Cardiac septum (tissue), 1 donor: ENCODE measurements at places on chromosomes 2 and 18.

GRCh38 chr2:122422384-122422991 lies 667.0 kb downstream of the TSN start:
- DNase-seq: no peak

GRCh38 chr2:172437419-172438341 lies 10.3 kb downstream of the ITGA6 start:
- no peak for DNase-seq

DNA sequence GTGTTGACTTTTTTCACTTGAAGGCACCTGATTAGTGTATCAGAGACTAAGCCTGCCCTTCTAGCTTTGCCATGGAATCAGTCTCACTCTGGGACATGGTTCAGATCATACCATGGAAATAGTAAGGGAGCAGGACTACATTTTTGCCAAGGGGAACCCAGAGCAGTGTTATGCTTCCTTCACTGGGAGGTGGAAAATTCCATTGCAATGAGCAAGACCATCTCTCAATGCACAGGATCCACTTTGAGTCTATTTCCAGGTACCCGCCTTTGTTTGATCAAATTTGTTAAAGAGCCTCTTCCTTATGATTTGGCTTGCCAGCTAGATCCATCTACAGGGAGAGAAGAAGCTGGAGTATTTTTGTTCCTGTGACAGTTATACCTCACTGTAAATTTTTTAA lies 395.8 kb downstream of the MTX2 start:
- DNase-seq: no peak

DNA sequence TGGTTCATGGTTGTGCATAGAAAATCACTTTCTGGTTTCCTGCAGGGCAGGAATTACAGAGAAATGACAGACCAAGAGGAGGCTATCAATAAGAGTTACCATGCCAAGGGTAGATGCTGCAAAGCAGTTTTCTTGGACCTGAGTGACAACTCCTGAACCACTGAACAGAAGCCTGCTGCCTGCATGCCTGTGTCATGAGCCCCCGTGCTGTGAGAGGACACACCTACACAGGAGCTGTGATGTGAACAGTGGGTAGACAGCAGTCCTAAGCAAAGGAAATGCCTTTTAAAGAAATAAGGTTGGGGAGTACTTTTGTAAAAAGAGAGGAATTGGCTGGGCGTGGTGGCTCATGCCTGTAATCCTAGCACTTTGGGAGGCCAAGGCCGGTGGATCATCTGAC lies 54.2 kb upstream of the CREB1 start:
- no peak for DNase-seq

GRCh38 chr2:62382122-62382521 lies 123.9 kb downstream of the TMEM17 start:
- no peak for DNase-seq

DNA sequence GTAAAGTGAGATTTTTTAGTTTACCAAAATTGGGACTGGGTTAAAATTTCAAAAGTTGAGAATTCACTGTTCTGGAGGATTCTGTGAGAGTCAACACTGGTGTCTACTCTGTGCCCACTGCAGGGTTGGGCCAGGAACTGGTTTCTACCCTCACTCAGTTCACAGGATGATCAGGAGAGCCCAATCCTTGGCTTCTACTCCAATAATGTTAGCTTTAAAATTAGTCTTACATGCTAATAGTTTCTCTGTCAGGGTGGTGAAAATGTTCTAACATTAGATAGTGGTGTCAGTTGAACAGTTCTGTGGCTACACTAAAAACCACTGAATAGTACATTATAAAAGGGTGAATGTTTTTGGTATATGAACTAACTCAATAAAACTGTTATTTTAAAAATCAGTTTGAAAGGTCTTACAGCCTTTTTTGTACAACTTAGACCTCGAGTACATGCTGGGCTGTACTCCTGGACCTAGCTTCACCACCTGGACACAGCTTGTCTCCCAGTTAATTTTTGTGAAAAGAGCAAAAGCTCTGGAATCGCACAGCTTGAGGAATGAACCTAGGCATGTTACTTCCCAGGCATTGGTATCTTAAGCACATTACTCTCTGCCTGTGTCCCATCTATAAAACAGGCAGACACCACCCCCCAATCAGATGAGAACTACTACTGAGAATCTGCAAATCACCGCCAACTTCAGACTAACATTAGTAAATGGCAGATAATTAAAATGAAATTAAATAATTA lies 44.4 kb downstream of the ACVR1 start:
- DNase-seq: no peak

DNA sequence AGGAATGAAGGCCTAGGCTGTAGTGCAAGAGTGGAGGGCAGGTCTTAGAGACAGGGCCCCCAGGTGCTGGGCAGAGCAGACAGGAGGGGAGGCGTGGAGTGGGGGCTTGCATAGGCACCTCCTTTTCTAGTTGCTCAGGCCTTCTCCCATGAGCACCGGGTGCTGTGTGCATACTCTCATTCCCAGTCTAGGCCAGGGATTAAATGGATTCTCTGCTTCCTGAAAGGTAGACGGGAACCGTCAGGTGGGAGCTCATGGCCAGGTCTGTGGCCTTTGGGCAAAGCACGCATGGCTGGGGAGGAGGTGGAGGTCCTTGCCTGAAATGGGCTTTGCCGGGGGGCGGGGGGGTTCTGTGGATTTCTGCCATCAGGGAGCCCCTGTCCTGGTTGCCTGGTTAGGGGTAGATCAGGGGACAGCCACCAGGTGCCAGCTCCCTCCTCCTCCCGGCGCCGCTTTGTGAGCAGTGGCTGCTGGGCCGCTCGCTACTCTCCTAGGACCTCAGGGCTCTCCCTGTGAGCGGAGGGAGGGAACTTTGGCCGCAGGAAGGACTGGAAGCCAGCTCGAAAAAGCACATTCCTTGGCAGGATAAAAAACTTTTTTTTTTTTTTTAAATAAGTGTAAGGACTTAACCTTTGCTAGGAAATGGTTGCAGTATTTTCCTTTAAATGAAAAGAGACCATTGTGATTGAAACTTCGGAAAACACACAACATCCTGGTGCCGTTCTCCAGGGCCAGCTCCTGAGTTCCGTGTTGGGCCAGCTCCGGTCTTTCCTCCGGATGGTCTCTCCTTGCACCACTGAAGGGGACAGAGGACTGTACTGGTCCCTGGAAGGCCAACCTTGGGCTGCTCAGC lies 82.8 kb upstream of the HAAO start:
- DNase-seq: peak; percentile 74

DNA sequence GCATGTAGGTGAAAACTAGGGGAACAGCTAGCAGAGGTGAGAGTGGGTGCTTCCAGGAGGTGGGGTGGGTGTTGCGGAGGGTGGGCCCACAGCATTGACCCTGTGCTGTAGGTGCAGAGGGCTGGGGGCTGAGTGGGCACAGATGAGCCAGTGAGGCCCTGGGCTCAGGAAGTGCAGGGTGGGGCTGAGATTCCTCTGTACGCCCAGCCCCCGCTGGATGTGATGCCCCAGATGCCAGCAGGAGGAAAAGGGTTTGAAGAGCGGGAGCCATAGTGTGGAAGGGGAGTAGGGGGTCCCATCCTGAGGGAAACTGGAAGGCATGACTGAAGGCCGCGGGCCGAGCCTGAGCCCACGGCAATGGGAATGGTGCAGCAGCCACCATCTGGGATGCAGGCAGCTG lies 14.1 kb upstream of the OTOS start:
- DNase-seq: peak; percentile 19

DNA sequence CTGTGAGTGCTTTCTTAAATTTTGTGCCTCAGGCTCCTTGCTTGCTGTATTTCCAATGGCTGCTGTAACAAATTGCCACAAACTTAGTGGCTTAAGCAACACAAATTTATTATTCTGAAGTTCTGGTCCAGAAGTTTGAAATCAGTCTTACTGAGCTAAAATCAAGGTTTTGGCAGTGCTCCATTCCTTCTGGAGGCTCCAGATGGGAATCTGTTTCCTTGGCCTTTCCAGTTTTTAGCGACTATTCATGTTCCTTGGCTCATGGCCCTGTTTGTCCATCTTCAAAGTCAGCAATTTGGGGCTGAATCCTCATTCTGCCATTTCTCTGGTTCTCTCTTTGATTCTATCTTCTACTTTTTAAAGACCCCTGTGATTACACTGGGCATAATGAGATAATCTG lies 31.8 kb downstream of the STRADB start:
- no peak for DNase-seq

DNA sequence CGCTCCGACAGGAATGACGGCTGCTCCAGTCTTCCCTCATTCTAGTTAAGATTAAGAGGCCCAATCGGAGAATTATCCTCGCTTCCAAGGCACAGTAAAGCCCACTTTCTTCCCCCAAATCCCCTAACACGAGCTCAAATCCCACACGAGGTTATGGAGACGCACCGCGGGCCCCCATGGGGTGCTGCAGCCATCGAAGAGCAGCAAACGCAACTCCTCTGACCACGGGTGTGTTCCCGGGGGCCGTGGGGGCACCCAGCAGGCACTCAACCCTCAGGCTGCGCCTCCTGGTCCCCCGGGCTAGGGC lies 446 bp downstream of the COPS9 start:
- no peak for DNase-seq

DNA sequence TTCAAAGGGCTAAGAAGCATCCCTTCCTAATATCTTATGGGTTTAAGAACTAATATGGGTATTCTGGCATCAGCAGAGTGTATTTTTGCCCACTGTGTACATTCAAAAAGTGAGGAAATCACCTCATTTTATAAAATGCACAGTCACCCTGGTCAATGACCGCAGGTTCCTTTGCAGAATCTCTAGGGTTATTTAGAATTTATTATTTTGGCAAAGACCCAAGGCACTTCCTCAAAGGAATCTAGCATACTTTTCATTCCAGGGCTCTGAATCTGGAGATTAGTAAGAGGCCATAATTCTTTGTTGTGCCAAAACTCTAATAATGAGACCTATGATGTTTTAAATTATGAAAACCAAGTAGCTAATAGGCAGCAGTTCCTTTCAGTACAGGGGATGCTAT lies 27.2 kb upstream of the CDH2 start:
- DNase-seq: no peak

GRCh38 chr2:188345020-188345419 lies 53.3 kb downstream of the GULP1 start:
- no peak for DNase-seq

DNA sequence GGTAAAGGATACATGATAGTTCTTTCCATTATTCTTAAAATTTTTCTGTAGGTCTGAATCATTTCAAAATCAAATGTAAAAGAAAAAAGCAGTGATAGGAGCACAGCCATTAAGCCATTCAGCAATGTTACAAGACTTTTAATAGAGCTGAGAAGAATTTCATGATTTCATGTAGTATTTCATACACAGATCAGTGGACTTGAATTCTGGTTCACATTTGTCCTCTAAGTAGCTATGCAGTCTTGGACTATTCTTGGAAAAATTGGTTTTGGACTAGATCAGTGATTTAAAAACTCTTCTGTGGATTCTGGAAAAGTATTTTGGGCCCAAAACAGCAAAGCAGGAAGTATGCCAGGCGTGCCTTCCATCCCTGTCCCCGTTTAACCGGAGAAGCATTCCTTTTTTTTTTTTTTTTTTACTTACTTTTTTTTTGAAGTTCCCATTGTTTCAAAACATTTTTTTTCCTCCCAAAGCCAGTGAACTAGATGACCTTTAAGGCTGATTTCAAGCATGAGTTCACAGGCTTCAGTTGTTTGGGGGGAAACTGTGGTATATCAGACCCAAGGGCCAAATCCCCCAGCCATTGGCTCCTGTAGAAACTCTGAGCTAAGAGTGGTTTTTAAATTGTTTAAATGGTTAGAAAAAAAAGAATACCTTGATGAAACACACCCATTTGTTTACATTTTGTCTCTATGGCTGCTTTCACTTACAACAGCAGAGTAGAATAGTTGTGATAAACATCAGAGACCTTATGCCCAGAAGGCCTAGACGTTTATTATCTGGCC lies 17.5 kb upstream of the POLI start:
- DNase-seq: no peak

GRCh38 chr18:62717925-62718800 lies 2.8 kb downstream of the PHLPP1 start:
- DNase-seq: no peak

GRCh38 chr2:164014791-164015190 lies 279.0 kb upstream of the FIGN start:
- no peak for DNase-seq

- no peak for DNase-seq
These were observed 55.4 kb upstream of the SMIM21 start for GRCh38 chr18:75482880-75483279.

GRCh38 chr18:78430131-78430758 lies 549.4 kb upstream of the SALL3 start:
- no peak for DNase-seq

GRCh38 chr2:63850649-63851048 lies 9.0 kb downstream of the UGP2 start:
- DNase-seq: no peak

GRCh38 chr2:57575700-57576268 lies 470.8 kb upstream of the VRK2 start:
- no peak for DNase-seq

DNA sequence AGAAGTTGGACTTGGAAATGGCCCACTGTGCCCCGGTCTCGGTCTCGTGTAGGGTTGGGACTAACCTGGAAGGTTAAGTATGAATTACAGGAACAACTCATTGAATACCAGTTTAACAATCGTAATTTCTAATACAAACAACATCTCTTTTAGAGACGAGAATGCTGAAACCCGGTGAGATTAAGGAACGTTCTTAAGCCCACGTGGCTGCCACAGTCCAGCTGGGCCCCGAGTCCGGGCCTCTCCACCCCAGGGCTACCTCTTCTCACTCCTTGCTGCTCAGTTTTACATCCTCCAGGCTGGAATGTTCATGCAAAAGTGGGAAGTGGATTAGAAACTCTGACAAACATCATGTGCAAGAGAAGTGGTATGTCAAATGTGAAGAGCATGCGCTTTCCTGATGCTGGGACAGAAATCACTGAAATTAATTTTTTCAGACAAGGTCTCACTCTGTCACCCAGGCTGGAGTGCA lies 29.4 kb downstream of the NGEF start:
- DNase-seq: no peak

GRCh38 chr2:26994983-26995382 lies 24.5 kb downstream of the MAPRE3 start:
- no peak for DNase-seq

DNA sequence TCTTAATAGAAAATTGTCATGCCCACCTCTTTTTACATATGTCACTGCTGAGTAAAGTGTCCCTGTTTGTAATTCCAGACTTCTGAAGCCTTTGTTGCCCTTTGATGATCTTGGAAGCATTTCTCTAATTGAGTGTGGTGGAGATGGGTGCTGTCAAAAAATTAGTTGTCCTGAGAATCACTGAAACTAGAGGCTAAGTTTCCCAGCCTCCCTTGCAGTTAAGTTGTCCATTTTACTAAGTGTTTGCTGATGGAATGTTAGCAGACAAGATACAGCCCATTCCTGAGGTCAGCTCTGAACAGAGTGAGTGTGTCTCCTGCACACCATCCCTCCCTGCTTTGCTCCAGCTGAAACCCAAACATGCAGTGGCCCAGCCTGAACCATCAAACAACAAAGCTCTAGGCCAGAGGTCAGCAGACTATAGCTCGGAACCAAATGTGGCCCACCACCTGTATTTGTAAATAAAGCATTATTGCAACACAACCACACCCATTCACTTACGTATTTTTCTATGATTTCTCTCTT lies 28.1 kb upstream of the TMEM177 start:
- no peak for DNase-seq

DNA sequence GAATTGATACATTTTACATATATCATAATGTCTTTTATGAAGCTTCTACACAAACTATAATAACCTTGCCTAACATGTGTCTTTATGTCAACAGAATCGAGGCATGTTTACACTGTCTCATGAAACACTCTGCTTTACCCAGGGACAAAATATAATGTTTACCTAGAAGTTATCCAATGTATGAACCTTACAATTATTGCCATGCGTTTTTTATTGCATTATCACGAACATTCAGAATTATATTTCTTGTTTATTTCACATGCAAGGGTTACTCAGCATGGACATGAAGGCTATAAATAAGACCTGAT lies 19.8 kb downstream of the LONRF2 start:
- DNase-seq: no peak

GRCh38 chr2:105786231-105787230 lies 41.8 kb downstream of the NCK2 start:
- no peak for DNase-seq
